SK-MEL-5 (cell line): ENCODE measurements at places on chromosomes 16 and 17. TPM values are rescaled to one million over a fixed set of nuclear protein-coding genes. Genes with fewer than 3 reads are reported as not detected.

DNA sequence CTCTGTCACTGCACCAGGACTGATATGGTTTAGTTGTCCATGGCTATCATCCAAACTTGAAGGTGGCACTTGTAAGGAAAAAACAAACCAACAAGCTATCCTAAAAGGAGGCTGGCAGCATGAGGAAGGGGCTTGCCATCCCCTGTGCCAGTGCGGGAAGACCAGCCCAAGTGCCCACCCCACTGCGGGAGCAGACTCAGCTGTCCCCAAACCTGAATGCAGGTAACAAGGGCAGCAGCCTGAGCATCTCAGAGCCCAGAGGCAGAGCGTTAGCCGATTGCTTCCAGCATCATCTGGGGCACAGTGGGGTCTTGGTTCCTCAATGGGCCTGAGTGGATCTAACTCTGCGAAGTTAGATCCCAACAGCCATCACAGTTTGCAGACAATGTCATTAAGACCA lies 29.2 kb upstream of the C16orf78 start:
- no peak for DNase-seq

DNA sequence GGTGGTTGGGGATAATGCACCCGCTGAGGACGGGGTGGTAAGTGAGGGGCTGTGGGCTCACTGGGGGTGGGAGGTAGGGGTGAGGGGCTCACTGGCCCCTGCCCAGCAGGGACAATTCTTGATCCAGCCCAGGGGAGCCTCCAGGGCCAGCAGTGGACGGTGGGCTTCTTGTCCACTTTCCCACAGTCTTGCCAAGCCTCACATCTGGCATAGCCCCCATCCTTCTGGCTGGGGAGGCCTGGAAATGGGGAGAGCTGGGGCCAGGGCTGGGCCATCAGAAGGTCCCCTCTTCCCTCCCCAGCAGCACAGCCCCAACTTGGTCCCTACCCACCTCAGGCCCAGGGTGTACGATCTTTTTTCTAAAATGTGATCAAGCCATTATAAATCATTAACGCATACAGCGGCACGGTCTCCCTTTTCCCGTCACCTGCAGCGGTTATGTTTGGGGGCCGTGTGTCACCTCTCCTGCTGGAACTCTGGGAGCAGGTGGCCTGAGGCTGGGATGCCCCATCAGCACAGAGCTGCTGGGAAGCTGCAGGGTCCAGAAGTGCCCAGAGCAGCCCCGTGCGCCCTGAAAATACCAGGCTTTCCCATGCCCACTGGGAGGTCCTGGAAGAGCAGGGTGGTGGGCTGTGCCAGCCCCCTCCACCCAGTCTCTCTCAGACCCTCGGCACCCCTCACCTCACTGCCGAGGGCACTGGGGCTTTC lies 7.2 kb upstream of the SETD6 start:
- no peak for DNase-seq

GRCh38 chr17:31842195-31843069 lies 16.6 kb downstream of the COPRS start:
- DNase-seq, result peak; percentile 74

DNA sequence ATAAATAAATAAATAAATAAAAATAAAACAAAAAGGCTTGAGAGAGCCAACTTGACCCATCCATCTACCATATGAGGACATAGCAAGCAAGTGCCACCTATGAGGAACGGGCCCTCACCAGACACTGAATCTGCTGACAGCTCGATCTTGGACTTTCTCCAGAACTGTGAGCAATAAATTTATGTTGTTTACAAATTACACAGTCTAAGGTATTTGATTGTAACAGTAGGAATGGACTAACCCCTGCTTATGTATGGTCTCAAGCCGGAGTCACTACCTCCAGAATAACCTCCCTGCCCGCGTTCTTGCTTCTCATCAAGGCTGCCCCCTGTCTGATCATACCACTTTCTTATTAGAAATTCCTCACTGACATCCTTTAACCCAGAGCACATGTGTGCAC lies 9.9 kb downstream of the SLC5A11 start:
- no peak for DNase-seq

DNA sequence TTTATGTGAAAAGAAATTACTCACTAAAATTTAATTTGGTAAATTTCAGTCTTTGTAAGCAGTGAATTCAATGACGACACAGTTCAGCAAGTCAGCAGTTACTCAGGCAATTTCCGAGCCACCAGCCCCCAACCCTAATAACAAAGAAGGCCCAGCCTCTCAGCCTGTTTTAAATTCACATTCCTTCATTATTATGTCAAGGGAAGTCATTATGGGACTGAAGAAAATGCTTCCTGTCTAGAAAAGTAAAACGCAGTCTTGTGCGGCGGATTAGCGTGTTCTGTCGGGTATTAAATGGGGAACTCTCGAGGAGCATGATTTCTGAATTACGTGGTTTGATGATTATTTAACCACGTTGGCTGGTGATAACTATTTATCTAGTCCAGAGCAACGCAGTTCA lies 177.6 kb downstream of the AIPL1 start:
- DNase-seq, result no peak

GRCh38 chr17:69858460-69858859 lies 216.6 kb upstream of the KCNJ16 start:
- no peak for DNase-seq

GRCh38 chr17:74758848-74759168 lies 10.4 kb downstream of the NHERF1 start:
- DNase-seq, result no peak

GRCh38 chr16:85176541-85177447 lies 64.5 kb upstream of the CIBAR2 start:
- DNase-seq, result no peak

GRCh38 chr17:5951912-5952311 lies 118.3 kb upstream of the WSCD1 start:
- DNase-seq, result no peak

DNA sequence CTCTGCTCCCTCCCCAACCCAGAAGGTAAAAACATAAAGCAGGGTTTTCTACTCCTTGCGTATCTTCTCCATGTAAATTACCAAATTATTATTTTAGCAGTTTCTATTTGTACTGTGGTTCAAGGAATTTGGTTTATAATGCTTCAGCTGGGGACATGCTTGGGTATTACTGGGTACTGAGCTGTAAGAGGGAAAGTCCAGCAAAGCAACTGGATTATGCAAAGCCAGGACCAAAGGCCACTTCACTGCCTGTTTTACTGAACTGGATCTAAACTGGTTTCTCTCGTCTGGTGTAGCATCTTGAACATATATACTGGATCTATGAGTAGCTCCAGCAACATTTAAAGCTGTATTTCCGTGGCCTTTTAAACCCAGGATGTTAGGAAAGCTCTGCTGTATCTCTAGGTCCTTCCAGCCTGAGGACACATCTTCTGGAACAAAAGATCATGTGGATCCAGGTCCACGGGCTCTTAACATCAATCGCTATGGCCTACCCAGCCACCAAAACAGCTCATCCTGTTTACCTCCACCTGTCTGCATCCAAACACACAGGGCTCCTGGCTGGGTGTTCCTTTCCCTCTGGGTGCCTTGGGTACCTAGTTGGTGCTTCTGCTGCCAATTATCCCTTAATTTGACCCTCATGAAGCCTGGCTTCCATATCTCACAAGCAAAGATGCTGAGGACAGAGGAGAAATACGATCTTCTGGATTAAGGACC lies 7.2 kb downstream of the PMP22 start:
- no peak for DNase-seq

- no peak for DNase-seq
These were observed 89.6 kb downstream of the BMERB1 start for GRCh38 chr16:15523939-15524338.

DNA sequence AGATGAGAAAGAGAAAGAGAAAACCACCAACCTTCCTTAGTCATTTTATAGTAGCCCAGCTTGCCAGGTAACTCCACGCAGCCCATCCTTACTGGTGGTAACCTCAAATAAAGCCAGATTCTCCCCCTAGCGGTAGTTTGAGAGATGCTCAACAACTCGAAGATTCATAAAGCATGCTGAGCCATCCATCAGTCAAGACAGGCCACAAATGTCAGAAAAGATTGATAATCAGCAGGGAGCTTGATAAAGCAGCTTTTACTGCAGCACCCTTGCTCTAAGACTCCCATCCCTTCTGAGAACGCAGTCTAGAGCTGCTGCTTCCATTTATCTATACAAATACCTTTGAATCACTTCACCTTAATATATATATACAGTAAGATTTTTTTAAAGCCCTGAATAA lies 451.5 kb upstream of the HSBP1 start:
- DNase-seq, result peak; percentile 64

GRCh38 chr16:50942143-50942542 lies 200.3 kb downstream of the CYLD start:
- no peak for DNase-seq

- DNase-seq, result peak; percentile 48
These were observed 31.9 kb downstream of the NMT1 start for GRCh38 chr17:45092911-45093430.

DNA sequence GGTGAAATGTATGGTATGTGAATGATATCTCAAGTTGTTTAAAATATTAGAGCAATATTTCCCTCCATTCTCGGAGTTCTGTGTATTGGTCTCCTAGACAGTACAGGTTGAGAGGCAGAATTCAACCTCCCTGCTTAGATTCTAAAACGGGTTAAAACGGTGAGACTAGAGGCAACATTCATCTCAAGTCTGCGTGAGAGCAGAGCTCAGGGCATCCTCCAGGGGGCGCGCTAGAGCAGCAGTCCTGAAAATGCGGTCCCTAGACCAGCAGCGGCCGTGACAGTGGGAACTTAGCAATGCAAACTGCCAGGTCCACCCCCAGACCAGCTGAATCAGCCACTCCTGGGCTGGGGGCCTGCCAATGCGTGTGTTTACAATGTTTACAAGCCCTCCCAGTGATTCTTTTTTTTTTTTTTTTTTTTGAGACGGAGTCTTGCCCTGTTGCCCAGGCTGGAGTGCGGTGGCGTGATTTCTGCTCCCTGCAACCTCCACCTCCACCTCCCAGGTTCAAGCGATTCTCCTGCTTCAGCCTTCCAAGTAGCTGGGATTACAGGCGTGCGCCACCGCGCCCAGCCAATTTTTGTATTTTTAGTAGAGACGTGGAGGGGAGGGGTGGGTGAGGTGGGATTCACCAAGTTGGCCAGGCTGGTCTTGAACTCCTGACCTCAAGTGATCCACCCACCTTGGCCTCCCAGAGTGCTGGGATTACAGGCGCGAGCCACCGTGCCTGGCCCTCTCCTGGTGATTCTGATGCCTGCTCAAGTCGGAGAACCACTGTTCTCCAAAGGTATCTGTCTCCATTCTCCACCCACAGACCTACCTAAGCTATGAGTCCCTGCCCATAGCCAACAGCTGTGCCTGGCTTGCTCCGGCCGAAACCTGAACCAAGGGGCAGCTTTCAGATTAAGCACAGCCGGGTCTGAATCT lies 24.2 kb downstream of the KLHL36 start:
- DNase-seq, result peak; percentile 75

DNA sequence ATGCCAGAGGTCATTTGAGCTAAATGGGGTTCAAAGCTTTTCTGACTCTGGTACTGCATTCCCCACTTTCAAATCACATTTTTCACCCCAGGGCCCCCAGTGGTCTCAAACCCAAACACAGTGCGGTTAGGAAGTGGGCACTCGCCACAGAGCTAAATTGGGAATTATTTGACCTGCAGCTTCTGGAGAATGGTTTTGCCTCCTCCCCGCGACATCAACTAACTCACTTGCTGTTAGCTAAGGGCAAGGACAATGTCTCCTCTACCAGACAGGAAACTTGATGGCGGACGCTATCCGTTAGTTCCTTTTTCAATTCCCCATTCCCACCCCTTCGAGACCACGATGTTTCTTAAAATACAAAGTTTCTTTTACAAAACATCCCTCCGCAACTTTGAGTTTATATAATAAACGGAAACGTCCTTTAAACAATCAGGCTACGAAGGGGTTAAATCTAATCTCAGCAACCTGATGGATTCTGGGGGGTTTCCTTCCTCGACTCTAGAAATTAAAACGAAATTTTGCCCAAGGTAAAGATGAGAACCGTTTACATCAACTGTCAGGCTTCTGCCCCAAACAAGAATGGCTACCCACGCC lies 500 bp upstream of the KAT7 start:
- DNase-seq, result no peak

DNA sequence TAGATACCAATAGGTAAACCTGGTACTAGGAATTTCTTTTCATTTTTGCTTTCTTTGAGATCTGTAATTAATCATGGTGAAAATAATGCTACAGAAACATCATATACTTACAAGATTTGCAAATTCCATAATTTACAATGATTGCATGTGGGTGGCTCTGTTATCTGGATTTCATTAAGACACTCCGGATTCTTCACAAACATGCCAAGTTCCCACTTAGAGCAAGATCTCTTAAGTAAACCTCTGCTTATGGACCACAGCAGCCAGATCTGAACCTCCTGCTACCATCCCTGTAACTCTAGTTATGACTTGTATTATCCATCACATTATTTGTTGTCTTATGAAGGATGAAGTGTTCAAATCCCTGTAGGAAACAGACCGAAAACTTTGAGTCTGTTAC lies 424.7 kb downstream of the CDH13 start:
- DNase-seq, result no peak

DNA sequence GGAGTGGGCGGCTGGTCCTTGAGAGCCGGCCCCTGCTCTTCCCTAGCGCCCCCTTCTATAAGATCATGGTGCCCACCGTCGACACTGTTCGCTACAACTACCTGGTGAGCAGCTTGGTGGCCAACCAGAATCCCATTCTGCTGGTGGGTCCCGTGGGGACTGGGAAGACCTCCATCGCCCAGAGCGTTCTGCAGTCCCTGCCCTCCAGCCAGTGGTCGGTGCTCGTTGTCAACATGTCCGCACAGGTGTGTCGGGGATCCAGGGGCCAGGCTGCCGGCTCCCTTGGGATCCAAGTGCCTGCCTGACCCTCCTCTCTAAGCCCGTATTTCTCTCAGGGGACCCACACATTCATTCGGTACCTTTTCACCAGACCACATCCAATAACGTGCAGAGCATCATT lies 41.4 kb upstream of the KDM6B start:
- no peak for DNase-seq

GRCh38 chr17:47697906-47698711 lies 4.1 kb downstream of the TBKBP1 start:
- DNase-seq, result no peak

WNT9B gene
- total RNA-seq, result not detected in 2 replicates

SCARF1 gene
- total RNA-seq, result 0.11 and 0.16 TPM in 2 replicates

KRT31 gene
- not detected in 2 replicates for total RNA-seq

LGALS9C gene
- total RNA-seq, result not detected in 2 replicates

QPRT gene
- total RNA-seq, result 41.1 and 46.0 TPM in 2 replicates

ABCA10 gene
- 0.67 and 0.98 TPM in 2 replicates for total RNA-seq

ASIC2 gene
- not detected in 2 replicates for total RNA-seq

PRSS33 gene
- total RNA-seq, result 0.24 and 1.0 TPM in 2 replicates

EFCAB5 gene
- 0.08 and 1.8 TPM in 2 replicates for total RNA-seq

OR1A1 gene
- not detected in 2 replicates for total RNA-seq

CCDC40 gene
- 9.0 and 12.9 TPM in 2 replicates for total RNA-seq

PRKCA gene
- 7.2 and 7.3 TPM in 2 replicates for total RNA-seq

CCDC78 gene
- 17.7 and 18.1 TPM in 2 replicates for total RNA-seq
